Thoracic aorta (tissue), 2 donors: ENCODE measurements at places on chromosomes 12 and 14.

GRCh38 chr14:68501614-68502052 is 291.2 kb downstream of the ZFP36L1 start:
- no peaks in the 10 kb centered on the region for H3K27me3 ChIP-seq
- H3K4me1 ChIP-seq = peaks cover 7% of the 10 kb centered on the region
- H3K4me3 ChIP-seq = no peak overlapping the region
- no peak overlapping the region for H3K27ac ChIP-seq
- no peaks in the 10 kb centered on the region for H3K36me3 ChIP-seq

- DNase-seq = no peak
- no peak overlapping the region for H3K27ac ChIP-seq
- peaks cover 40% of the 10 kb centered on the region for H3K36me3 ChIP-seq
- H3K4me3 ChIP-seq = no peak overlapping the region
- H3K4me1 ChIP-seq = no peaks in the 10 kb centered on the region
These were observed 13.1 kb downstream of the LDHB start for GRCh38 chr12:21644516-21644915.

GRCh38 chr14:64748521-64748920 is 44.3 kb downstream of the PLEKHG3 start:
- H3K36me3 ChIP-seq = peaks cover 14% of the 10 kb centered on the region
- no peak for DNase-seq
- peak overlapping the region; percentile 91 for H3K27ac ChIP-seq
- no peak overlapping the region for H3K4me3 ChIP-seq
- H3K4me1 ChIP-seq = peaks cover 23% of the 10 kb centered on the region
- no peaks in the 10 kb centered on the region for H3K27me3 ChIP-seq

- peaks cover 17% of the 10 kb centered on the region for H3K4me1 ChIP-seq
- no peak overlapping the region for H3K27ac ChIP-seq
- H3K27me3 ChIP-seq = no peaks in the 10 kb centered on the region
- no peaks in the 10 kb centered on the region for H3K36me3 ChIP-seq
These were observed 6.4 kb upstream of the PTMS start for GRCh38 chr12:6759741-6760140.

DNA sequence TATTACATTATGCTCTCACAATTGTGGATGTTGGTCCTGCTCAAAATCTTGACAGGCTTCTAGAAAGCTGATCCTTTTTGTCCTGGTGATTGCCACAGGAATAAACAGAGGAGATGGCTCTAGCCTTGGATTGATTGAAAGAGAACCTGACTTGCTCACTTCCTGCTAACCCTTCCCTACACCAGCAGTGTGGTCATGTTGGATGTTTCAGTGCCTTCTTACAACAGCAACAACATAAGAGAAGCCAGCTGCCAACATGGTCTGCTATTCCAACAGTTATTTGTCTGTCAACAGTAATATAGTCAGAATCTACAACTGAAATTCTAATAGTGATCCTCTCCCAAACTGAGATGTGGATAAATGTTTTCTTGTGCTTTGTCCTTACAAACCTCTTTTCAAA is 311.6 kb upstream of the DIO2 start:
- H3K36me3 ChIP-seq = no peaks in the 10 kb centered on the region
- DNase-seq = no peak
- no peak overlapping the region for H3K27ac ChIP-seq
- no peaks in the 10 kb centered on the region for H3K27me3 ChIP-seq

DNA sequence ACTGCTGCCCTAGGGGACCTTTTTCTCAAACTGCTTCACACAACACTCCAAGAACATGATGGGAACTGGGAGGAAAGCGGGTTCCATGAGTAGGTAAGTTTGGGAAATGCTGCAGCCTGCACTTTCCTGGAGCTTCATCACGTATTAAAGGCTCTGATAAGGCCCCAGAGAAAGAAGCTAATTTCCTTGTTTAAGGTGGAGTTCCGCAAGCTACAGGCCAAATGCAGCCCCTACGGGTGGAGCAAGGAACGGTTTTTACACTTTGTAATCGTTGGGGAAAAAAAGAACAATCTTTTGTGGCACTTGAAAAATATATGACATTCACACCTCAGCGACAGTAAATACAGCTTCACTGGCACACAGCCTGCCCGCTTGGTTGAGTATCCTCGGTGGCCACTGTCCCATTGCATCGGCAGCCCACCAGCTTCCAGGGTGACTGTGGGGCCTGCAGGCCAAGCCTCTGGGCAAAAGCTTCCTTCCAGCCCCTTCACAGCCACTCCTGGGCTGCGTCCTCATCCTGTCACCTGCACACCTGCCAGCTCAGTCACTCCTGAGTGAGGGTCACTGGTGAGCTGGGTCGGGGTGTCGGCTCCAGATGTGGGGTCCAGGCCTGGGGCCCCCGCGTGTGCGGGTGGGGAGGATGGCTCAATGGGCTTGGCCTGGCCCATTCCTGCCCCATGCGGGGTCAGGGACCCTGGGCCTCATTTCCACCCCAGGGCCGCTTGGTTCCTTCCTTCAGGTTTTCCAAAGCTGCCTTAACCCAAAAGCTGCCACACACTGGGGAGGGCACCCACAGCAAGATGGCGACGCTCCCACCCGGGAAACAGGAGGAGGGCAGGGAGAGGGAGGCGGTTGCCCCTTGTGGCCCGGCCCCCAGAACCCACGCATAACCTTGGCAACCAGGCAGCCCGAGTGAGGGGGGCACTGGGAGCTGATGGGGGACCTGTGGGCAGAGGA is 2.4 kb downstream of the AMN start:
- no peak for DNase-seq
- H3K36me3 ChIP-seq = no peaks in the 10 kb centered on the region
- no peak overlapping the region for H3K27ac ChIP-seq

- peaks cover 15% of the 10 kb centered on the region for H3K4me1 ChIP-seq
- no peak for DNase-seq
- no peak overlapping the region for H3K27ac ChIP-seq
- H3K4me3 ChIP-seq = no peak overlapping the region
- no peaks in the 10 kb centered on the region for H3K27me3 ChIP-seq
- H3K36me3 ChIP-seq = peaks cover 32% of the 10 kb centered on the region
These were observed 28.7 kb upstream of the CERS5 start for GRCh38 chr12:50195832-50196231.
